ENCODE measurements at places on chromosomes 5 and 9.

DNA sequence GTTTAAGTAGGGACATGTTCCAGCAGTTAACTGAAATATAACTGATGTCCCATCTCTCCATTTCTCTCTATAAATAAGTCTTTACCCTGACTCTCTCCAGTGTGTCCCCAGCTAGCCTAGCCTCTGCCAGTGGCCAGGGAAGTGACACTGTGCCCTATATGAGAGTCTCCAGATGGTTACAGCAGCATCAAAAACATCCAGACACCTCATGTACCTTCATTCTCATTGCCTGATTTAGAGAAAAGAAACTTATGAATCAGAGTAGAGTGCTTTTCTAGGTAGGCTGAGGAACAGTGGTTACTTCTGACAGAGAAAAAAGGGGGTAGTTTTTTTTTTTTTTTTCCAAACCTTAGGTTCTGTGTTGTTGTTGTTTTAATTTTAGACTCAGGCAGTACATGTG is 148.5 kb downstream of the GNAQ start:
- no peak for DNase-seq

- DNase-seq: no peak
These were observed 703 bp downstream of the ISCA1 start for GRCh38 chr9:86281593-86282076.

- DNase-seq: no peak
These were observed 6.6 kb upstream of the C5orf58 start for GRCh38 chr5:170226129-170226615.

GRCh38 chr9:127539982-127540663 is 72.0 kb upstream of the STXBP1 start:
- DNase-seq: no peak

DNA sequence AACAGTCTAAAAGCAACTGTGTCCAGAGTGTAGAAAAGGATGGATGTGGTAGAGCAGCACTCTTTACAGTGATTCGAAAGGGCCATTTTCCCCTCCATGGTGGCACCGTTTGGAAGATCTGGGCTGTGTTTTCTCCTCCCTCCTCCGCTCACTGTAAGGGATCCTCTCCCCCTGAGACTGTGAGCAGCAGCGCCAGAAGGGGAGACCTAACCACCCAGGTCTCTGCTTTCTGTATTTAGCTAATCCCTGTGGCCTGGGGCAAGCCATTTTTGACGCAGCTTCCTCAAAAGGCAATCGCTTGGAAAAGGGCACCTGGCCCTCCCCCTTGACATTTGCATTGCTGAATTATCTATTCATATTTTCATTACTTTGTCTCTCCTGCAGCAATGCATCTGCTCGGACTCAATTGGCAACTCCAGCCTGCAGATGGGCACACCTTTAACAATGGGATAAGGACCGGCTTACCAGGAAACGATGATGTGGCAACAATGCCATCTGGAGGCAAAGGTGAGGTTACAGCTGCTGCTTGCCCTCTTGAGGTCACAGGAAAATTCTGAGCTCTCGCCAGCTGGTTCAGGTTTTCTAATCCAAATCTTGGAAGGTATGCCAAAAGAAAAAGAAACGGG is 244.3 kb upstream of the WWC1 start:
- DNase-seq: no peak

DNA sequence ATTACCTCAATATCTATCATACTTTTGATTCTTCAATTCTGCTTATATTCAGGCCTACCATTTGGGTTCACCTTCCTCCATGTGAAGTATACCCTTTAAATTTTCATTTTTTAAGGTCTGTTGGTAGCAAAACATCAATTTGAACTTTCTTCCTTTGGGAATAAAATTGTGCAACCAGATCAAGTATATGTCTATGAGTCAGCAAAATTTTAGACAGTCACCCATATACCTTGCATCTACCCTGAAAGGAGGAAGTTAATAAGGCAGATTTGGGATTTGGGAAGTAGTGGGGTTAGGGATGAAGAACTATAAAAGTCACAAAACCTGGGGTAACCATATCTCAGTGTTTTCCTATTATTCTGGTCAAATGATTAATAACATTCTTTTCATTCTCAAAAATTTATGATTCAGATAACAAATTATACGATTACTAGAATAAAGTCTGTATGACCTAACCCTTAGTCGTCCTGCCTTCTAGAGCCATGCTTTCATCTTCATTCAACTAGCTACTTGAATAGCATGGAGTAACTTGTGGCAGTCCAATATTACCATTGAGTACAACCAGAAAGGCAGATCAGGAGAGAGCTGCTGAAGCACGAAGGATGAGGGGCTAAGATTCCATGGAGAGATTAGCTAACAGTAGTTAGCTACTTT is 2.8 kb upstream of the IL33 start:
- DNase-seq: no peak

GRCh38 chr5:98942847-98943246 is 14.0 kb upstream of the CHD1 start:
- DNase-seq: no peak

GRCh38 chr5:180135128-180135955 is 63.8 kb upstream of the RNF130 start:
- no peak for DNase-seq

- no peak for DNase-seq
These were observed 99.3 kb upstream of the ERCC6L2 start for GRCh38 chr9:95776176-95776575.

- DNase-seq: no peak
These were observed 19.2 kb upstream of the PLIN2 start for GRCh38 chr9:19146441-19147024.

DNA sequence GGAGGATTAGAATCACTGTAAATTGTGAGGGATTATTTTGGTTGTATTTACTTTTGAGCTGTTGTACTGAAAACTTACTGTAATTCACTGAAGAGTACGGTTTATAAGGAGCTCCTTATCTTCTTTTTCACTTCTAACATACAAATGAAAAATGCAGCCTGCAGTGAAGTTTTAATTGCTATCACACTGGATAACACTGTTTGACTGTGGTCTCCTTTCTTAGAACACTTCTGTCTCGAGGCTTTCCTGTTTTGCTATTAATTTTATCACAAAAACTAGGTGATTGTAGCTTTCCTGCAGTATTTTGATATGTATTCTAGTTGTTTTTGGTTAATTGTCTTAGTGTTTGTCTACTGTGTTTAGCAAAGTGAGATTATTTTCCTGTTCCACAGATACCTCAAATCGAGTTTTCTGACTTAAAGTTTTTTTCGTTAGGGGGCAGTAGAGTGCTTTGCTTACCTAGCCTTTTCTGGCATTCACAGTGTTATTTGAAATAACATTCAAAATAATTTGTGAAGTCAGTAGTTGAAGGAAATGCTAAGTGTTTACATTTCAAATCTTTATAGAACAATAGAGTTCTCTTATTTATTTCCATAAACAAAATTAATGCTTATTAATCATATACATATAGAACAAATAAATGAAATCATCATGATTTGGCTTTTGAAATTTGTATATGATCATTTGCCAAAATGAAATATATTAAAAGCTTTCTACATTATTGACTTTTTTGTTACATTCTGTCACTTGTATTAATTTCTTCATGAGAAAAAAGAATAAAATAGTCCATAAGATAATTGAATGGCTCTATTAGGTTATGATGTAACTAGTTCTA is 52.9 kb downstream of the COMMD10 start:
- DNase-seq: no peak

DNA sequence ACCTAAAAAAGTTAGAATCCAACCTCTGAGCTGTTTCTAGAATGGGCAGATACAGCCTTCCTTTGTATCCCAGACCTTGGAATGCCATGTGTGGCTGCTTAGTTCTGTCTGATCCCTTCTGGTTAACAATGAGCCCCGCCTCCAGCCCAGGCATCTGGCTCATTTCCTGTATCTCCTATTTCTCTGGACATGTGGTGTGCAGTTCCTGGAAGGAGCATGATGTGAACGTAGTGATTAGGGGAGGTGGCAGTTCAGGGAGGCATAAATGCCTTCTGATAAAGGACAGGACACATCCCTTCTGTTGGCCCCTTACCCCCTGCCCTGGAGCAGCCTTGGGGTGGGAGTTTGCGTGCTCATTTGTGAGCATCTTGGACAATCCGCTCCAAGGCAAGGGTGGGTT is 243.0 kb downstream of the ZSWIM6 start:
- no peak for DNase-seq

DNA sequence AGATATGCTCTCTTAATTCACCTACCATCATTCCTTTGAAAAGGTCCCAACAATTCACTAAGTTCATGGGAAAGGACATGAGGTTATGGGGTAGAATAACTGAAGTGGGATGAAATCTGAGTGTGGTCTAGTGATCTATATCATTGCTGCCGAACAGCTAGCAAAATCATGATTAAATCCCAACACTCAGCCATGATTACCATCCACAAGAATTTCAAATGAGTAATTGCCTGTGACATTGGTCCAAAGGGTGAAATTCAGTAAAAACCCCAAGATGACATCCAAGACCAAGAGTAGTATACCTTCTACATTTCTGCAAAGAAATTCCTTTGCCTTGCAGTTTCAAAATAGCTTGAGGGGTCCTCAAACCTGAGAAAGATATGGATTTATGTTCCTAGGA is 225.6 kb downstream of the SPOCK1 start:
- no peak for DNase-seq

GRCh38 chr9:121399883-121400607 is 30.0 kb upstream of the STOM start:
- DNase-seq: no peak

DNA sequence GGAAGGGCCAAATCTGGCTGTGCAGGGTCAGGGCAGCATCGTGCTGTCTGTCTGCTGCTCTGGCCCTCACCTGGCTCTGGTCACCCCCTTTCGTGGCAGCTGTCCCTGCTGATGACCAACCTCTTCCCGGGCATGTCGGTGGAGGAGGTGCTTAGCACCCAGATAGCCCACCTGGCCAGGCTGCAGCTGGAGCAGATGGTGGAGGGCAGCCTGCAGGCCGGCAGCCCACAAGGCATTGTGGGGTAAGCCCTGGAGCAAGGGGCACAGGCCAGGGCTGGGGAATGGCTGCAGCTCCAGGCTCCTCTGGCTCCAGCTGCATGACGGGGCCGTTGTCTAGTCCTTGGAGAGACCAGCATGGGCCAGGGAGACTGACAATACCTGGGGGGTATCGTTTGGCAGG is 8.2 kb downstream of the TOR2A start:
- DNase-seq: no peak

DNA sequence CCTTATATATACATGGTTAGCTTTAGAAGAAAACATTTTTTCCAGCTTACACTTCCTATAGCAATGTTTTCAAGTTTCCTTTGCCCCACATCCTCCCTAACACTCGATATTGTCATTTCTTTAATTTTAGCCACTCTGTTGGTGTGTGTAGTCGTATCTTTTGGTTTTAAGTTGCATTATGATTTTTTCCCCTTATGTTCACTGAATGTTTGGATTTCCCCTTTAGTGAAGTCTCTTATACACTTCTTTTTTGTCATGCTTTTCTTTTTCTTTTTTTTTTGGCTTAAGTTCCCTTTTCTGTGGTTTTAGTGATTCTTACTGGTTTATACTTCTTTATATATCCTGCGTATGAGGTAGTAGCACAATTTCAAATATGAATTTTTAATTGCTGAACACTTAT is 58.8 kb downstream of the KDM4C start:
- no peak for DNase-seq

GRCh38 chr9:124337562-124337961 is 77.7 kb downstream of the PSMB7 start:
- no peak for DNase-seq

DNA sequence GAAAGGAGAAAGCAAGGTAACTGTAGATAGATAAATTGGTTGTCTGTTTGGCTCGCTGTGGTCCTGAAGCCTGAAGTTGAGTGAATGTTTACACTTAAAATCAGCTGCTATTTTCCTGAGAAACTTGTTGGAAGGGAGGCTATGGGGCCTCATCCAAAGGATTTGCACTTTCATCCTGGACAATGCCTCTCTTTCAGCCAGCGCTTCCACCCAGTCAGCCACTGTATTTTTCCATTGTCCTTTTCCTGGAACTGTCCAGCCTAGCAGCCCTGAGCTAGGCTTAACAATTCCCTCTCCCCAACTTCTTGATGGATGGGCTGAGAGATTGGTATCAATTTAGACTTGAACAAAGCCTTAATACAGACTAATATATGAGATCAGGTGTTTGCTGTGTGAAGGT is 429.2 kb downstream of the DMAC1 start:
- no peak for DNase-seq

- DNase-seq: no peak
These were observed 20.9 kb downstream of the NCS1 start for GRCh38 chr9:130193103-130193502.

DNA sequence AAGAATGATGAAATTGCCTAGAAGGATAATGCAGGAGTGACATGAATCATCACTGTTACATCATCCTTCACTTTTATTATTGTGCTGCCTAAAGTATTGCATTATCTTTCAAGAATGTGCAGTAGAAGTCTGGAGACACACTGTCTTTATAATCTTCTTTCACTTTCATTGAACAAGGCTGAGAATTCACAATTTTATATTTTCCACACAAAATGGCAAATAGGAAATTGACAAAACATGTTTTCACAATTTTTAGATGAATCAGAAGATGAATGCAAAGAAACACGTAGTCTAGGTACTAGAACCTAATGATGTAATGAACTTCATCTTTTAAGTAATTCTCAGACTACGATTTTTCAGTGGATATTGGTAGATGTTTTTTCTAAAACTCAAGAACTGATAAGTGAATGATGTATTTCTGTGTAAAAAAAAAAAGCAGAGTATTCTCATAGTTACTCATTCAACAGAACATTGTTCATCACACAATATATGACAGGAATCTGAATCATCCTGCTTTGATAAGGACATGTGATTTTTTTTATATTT is 131.5 kb upstream of the GRHPR start:
- no peak for DNase-seq

DNA sequence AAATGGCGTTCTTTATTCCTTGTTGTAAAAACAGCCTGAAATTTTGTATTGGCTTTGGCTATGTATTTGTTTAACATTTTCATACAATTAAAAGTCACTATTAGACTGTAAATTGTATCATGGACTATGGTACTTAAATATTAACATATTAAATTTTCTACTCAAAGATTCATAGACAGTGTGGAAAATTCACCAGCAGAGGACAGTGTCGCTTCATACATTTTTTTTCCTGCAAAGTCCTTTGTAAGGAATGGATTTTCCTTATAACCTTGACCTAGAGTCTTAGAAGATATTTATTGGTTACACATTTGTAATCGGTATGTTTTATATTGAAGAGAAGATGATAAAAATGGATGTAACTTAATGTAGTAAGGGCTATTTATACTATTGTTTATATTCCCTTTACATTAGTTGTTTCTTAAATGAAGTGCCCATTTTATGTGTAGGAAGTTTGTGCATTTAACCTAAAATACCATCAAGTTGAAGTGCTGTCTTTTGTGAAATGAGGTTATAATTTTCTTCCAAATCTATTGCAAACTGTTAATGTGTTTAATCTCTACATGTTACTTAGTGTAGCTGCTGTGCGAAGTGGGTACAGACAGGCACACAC is 150.1 kb downstream of the KDM4C start:
- DNase-seq: no peak
